T-helper 1 cell (primary cell): ENCODE measurements at places on chromosomes 5 and 9.

DNA sequence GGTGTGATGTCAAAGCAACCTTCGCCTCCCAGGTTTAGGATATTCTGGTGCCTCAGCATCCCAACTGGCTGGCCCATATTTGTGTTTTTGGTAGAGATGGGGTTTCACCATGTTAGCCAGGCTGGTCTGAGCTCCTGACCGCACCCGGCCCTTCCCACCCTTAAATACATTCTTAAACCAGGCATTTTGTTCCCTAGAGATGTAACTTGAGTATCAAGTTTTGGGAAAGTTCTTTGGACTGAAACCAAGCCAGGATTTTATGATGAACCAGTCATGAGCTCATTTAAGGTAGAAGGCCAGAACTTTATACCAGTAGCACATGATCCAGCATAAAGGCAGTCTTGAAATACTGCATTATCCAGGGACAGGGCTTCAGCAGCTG lies 3.5 kb downstream of the RPL7A start:
- DNase-seq, result no peak

- DNase-seq, result peak; percentile 46
These were observed 4.2 kb upstream of the SEMA4D start for GRCh38 chr9:89502038-89502601.

GRCh38 chr5:38613992-38614836 lies 57.8 kb upstream of the LIFR start:
- DNase-seq, result no peak

GRCh38 chr5:63963080-63963735 lies 963 bp upstream of the HTR1A start:
- DNase-seq, result no peak

DNA sequence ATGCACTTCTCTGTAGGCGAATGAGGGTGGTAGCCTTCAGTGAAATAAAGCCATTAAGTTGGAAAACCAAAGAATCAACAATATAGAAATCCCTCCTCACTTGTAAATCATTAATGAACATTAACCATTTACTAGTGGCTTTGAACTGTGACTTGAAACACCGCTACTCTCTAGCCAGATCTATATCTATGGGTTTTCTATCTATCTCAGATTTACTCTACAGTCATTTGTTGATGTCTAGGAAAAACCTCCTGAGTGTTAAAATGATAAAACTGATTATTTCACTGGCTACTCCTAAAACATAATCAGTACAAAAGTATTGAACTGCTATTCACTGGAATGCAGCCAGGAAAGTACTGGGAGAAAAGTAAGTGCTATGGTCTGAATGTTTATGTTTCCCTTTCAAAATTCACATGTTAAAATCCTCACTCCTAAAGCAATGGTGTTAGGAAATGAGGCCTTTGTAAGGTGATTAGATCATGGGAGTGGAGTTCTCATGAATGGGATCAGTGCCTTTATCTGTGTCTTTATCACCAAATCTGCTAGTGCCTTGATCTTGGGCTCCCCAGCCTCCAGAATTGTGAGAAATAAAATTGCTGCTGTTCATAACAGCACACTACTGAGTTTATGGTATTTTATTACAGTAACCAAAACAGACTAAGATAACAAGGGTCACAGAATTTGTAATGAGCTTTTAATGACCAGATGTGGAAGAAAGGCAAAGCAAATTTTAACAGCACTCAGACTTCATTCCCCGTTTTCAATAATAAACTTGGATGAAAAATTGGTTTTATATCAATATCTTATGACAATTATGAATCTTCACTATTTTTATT lies 8.6 kb upstream of the OXCT1 start:
- DNase-seq, result no peak

DNA sequence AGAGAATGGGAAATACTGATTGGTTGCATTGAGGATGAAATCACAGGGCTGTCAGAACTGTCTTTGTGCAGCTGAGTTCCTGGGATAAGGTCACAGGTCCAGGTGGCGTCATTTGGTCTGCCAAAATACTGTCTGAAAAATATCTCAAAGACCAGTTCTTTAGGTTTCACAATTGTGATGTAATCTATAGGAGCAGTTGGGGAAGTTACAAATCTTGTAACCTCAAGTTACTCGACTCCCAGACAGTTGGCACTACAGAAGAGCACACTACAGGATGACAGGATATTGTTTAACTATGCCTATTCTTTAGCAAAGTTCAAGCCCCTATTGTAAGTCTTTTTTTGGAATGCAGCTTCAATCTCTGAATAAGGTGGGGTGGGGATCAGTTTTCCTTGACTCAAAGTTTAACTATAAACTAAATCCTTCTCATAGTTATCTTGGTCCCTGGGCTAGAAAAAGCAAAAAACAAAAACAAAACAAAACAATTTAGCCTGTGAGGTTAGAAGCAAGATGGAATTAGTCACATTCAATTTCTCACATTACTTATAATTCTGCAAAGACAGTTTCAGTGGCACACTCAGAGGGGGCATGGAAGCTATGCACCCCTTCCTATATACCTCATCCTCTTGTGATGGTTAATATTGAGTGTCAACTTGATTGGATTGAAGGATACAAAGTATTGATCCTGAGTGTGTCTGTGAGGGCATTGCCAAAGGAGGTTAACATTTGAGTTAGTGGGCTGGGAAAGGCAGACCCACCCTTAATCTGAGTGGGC lies 276.0 kb downstream of the AUH start:
- DNase-seq, result no peak

- DNase-seq, result no peak
These were observed 59.2 kb upstream of the PHF24 start for GRCh38 chr9:34898846-34899245.

DNA sequence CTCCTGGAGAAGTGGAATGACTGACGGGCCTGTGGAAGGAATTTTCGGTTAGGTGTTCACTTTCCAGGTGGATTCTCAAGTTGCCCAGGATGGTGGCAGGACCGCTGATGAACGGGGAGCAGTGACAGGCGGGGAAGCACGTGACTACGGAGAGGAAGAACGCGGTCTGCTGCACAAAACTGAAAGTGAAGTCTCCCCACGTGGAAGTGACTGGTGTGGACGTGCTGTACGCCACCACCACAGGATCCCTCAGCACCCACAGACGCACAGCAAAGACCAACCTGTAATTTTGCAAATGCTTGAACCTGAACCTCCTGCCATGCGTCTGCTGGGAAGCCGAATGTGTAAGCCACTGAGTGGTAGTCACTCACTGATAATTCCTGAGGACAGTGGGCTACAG lies 51.4 kb downstream of the RNF130 start:
- no peak for DNase-seq

- no peak for DNase-seq
These were observed 193.5 kb downstream of the PLK2 start for GRCh38 chr5:58266402-58266801.

GRCh38 chr9:116450378-116451139 lies 236.5 kb upstream of the TRIM32 start:
- DNase-seq, result no peak

GRCh38 chr5:150789943-150790611 lies 11.5 kb downstream of the SMIM3 start:
- DNase-seq, result peak; percentile 80

GRCh38 chr9:134377976-134378375 lies 51.7 kb downstream of the RXRA start:
- no peak for DNase-seq

DNA sequence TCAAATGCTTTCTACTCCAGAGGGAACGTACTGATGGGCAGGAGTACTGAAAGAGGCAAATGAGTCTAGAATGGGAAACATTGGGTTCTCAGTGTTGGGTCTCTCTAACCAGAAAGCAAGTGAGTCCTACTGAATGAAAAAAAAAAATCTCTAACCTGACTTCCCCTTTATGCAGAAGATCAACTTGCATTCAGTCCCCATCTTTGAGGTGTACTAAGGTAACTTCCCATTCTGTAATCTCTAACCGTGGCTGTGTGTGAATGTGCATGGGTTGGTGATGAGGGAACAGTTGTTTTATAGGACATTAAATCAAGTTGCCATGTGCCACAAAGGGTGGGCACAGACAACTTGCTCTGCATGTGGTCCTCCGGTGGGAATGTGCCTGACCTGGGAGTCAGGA lies 264.6 kb upstream of the CLINT1 start:
- DNase-seq, result no peak

DNA sequence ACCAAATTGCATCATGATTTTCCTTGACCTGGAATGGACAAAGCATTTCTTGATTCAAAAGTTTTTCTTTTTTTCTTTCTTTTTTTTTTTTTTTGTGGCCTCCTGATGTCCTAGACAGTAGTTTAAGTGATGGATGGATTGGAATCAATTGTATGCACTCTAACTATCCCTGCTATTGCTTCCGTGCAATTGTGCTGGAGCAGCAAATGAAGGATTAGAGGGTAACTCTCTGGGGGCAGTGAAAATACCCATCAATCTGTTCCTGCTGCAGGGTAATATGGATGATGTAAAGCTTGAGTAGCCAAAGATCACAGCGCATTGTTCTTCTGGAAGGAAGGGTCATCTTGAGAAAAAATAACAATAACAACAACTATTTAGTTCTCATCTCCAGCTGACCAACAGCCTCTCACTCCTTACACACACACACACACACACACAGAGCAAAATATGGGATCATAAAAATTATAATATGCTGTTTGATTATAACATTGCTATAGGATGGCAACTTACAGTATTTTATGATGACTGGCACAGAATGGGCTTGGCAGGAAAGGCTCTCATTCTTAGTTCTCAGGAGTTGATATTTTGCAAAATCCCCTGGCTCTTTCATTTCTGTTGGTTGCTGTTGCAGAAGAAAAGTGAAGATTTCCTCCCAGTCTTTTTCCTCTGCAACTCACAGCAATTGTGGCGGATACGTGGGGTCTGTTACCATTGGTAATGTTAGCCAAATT lies 160.9 kb upstream of the DMAC1 start:
- no peak for DNase-seq

DNA sequence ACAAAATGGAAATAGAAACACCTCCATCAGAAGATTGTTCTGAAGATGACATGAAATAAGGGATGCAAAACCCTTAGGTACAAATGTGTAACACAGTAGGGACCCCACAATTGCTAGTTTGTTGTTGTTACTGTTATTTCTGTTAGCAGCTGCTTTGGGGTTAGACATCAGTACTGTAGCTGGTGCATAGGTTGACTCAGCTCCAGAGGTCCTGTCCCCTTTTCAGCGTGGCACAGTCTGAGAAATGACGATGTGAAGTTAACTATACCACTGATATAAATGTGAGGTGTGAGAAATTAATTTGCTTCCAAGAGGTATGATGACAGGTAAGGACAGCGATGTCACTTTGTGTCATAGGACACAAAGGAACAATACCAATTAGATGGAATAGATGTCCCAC lies 384.6 kb upstream of the KLF4 start:
- no peak for DNase-seq

DNA sequence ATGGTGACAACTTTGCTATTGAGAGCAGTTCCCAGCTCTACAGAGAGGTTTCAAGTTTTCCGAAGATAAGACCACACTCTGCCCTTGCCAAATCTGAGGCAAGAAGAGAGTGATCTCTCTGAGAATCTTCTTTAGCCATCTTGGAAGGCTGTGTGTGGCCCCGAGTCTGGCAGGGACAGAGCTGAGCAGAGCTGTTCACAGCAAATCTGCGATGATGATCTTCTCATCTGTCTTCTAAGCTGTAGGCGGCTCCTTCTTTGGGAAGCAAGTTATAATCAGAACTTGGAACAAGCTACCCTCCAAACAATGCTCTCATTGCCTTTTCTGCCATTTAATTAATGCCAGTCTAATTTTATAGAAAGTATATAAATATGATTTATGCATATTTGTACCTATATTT lies 379.0 kb upstream of the MEF2C start:
- DNase-seq, result no peak

DNA sequence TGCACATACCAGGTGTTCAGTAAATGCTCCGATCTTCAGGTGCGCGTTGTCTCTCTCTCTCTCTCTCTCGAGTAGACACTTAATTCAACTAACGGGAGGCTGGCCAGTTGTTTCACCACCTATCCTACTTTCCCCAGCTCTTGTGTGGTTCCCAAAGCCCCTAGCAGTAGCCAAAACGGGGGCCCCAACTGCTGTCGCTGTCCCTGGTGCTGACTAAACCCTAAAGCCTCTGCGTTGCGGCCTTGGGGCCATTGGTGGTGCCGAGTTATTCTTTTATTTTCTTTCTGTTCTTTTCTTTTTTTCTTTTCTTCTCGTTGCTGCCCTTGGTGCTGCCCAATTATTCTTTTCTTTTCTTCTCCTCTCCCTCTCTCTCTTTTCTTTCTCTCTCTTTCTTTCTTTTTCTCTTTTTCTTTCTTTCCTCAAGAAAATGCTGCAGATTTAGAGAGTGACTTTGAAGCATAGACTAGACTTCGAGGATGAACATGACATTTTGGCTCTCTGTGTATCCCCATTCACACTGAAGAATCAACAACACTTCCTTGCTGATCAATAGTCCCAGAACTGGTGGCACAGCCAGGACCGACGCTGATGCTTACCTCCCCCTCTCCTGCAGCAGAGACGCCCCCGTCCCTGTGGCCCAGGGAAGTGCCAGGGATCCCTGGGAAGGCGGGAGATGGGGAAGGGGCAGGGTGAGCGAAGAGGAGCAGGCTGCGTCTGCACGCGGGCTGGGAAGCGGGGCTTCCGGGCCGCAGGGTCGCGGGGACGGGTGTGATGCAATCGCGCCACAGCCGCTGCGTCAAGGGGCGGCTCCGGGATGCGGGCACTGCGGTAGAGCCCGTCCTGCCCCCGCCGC lies at the start of gene FBLL1:
Gene FBLL1 (plus strand): TSS at position 785 of the 853 bp plus-strand sequence. CDS start 200 bp downstream, outside the sequence.
- no peak for DNase-seq

DNA sequence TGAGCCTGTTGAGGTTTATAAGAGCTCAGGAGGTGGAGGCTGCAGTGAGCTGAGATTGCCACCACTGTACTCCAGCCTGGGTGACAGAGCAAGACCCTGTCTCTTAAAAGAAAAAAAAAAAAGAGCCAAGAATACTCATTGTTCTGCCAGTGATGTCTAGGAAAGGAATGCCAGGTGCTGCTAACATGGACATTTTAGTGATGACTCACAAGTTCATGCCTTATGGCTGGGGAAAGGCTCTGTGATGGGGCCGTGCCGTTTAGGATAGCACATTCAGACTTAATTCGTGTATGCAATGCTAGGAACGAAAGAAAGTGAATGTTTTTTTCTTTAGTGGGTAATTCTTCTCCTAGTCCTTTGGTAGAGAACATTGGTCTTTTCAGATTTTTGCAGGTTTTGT lies 134.2 kb downstream of the ARHGAP26 start:
- no peak for DNase-seq
